ENCODE measurements at places on chromosomes 1 and 21.
A peak's percentile ranks its signal among the peaks of the same experiment; 100 is the strongest.

GRCh38 chr1:13492711-13493110 is 21.1 kb downstream of the LRRC38 start:
- peaks cover 49% of the 10 kb centered on the region for H3K27me3 ChIP-seq
- DNase-seq = peak; percentile 25
- H3K27ac ChIP-seq = no peak overlapping the region

DNA sequence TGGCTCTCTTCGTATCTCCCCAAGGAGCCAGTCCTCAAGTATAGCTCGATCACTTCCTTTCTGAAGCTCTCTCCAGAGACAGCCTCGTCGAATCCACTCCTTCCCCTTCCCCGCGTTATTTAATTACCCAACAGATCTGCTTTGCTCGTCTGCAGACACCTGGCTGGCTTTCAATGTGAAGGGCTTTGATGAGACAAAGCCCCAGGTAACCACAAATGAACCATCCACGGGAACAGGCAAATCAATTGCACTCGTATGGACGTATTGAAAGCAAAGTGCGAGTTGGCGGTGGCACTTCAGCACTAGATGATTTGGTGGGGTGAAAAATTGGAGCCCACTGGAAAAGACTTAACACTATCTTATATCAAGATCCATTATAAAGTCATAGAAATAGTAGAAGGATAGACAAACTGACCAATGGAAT is 364 bp upstream of the BCAR3 start:
- H3K4me3 ChIP-seq = peak overlapping the region; percentile 95
- no peak for DNase-seq

GRCh38 chr1:245448531-245448930 is 293.7 kb downstream of the KIF26B start:
- H3K36me3 ChIP-seq = no peaks in the 10 kb centered on the region
- peaks cover 84% of the 10 kb centered on the region for H3K27me3 ChIP-seq
- H3K27ac ChIP-seq = no peak overlapping the region
- DNase-seq = no peak

- H3K4me1 ChIP-seq = 0 out of 2 replicates have a peak, but pooled peaks cover 7% of the 10 kb centered on the region
- no peak for DNase-seq
- H3K4me3 ChIP-seq = no peak overlapping the region
- no peak overlapping the region for H3K27ac ChIP-seq
- peaks cover 7% of the 10 kb centered on the region for H3K27me3 ChIP-seq
Observed at GRCh38 chr1:211036381-211037060, 97.4 kb downstream of the KCNH1 start.

DNA sequence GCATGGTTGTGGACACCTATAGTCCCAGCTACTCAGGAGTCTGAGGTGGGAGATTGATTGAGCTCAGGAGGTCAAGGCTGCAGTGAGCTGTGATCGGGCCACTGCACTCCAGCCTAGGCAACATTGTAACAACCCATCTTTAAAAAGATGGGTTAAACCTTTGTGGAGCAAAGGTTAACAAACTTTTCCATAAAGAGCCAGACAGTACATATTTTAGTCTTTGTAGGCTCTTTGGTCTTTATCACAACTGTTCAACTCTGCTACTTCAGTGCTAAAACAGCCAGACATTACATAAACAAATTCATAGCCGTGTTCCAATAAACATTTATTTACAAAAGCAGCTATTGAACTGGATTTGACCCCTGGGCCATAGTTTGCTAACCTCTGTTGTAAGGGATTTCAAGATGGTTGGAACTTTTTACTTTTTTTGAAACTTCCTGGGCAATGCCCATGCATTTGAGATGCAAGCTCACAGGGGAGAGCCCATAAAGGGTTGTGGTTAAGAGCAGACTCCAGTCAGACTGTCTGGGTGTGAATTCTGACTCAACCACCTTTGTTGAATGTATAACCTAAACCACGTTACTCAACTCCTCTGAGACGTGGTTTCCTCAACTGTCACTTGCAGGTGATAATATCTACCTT is 10.8 kb downstream of the INAVA start:
- H3K27me3 ChIP-seq = no peaks in the 10 kb centered on the region
- no peak overlapping the region for H3K4me3 ChIP-seq
- peaks cover 80% of the 10 kb centered on the region for H3K36me3 ChIP-seq
- DNase-seq = peak; percentile 68

DNA sequence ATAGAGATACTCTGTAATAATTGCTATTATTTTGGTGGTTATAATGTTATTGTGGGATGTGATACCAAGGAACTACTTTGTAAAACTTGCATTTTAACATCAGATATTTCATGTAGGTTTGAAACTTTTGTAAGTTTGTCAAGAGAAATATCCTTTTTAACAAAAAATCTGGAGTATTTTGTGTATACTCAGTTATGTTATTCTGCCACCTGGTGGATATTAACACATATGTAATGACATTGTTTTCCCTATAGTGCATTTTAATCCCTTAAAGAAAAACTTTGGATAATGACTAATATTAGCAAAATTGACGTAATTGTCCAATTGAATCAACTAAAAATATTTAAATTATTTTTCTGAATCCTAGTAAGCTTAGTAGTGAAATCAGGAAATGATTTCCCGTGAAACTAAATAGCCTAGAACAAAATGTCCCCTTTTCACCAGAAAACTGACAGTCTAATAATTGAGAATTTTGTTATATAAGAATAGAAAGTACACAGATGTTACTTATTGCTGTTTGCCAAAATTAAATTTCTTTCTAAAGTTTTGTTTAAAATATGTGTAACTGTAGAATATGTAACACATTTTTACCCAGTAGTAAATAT is 39.6 kb downstream of the KCTD3 start:
- peak; percentile 75 for DNase-seq
- H3K36me3 ChIP-seq = peaks cover 56% of the 10 kb centered on the region
- H3K27me3 ChIP-seq = no peaks in the 10 kb centered on the region
- H3K4me1 ChIP-seq = no peaks in the 10 kb centered on the region
- H3K27ac ChIP-seq = no peak overlapping the region

GRCh38 chr21:45123440-45123839 is 49.1 kb downstream of the ADARB1 start:
- no peak overlapping the region for H3K4me3 ChIP-seq
- peaks cover 20% of the 10 kb centered on the region for H3K4me1 ChIP-seq
- H3K36me3 ChIP-seq = no peaks in the 10 kb centered on the region
- no peaks in the 10 kb centered on the region for H3K27me3 ChIP-seq

- H3K36me3 ChIP-seq = no peaks in the 10 kb centered on the region
- peaks cover 5% of the 10 kb centered on the region for H3K4me1 ChIP-seq
- H3K27me3 ChIP-seq = no peaks in the 10 kb centered on the region
- H3K4me3 ChIP-seq = no peak overlapping the region
Observed at GRCh38 chr1:183173828-183174227, 12.2 kb upstream of the LAMC2 start.

- no peak overlapping the region for H3K27ac ChIP-seq
- H3K4me1 ChIP-seq = no peaks in the 10 kb centered on the region
- no peak overlapping the region for H3K4me3 ChIP-seq
- H3K36me3 ChIP-seq = no peaks in the 10 kb centered on the region
- H3K27me3 ChIP-seq = peaks cover 52% of the 10 kb centered on the region
- DNase-seq = no peak
Observed at GRCh38 chr1:33711511-33711910, 152.4 kb upstream of the HMGB4 start.

DNA sequence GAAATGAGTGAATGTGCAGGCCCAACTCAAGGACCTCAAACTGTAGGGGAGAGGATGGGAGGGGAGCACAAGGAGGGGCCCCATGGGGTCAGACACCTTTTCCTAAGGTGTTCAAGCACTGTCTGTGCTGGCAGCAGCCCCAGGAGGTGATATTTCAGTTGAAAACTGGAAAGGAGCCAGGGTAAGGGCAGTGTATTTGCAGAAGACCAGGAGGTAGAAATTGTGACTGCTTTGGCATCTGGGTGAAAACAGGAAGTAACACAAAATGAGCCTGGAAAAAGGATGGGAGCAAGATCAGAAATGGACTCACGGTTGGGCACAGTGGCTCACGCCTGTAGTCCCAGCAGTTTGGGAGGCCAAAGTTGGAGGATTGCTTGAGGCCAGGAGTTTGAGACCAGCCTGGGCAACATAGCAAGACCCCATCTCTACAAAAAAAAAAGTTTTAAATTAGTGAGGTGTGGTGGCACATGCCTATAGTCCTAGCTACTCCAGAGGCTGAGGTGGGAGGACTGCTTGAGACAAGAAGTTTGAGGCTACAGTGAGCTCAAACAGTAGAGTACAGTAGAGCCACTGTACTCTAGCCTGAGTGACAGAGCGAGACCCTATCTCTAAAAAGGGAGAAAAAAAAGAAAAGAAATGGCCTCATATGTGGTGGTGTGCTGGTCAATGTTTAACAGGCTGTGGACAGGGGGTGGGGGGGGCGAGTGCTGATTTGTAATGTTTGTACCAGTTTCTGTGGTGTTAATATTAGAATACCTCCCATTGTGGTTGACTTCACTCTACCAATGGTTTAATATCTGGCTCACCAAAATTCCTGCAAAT is 76.2 kb upstream of the ANGPTL1 start:
- H3K27me3 ChIP-seq = no peaks in the 10 kb centered on the region
- no peaks in the 10 kb centered on the region for H3K4me1 ChIP-seq
- H3K4me3 ChIP-seq = no peak overlapping the region
- no peak for DNase-seq
- no peaks in the 10 kb centered on the region for H3K36me3 ChIP-seq

DNA sequence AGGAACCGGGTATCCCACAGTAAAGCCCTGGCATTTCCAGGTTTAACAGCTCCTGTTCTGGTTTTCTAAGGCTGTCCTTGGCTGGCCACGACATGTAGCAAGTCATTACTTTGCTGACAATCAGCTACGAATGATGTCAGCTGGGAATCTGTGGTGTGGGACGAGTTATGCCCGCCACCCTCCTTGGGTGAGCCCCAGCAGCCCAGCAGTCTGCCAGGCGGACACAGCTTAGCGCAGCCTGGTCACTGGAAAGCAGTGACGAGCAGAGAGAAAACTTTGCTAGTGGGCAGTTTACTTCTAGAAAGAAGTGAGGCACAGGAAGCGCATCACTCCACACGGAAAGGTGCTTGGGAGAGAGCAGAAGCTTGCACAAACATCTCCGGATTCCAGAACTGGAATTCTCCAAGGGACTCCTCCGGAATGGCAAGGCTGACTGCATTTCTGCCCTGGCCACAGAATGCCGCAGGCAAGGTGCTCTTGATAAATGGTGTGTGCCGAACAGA is 15.5 kb upstream of the ZNF436 start:
- H3K27me3 ChIP-seq = no peaks in the 10 kb centered on the region
- 0 out of 2 replicates have a peak overlapping the region, but pooled peaks have one; percentile 6 for H3K27ac ChIP-seq
- DNase-seq = no peak
- peaks cover 20% of the 10 kb centered on the region for H3K4me1 ChIP-seq
- H3K4me3 ChIP-seq = no peak overlapping the region

- no peak overlapping the region for H3K27ac ChIP-seq
- no peaks in the 10 kb centered on the region for H3K36me3 ChIP-seq
- no peaks in the 10 kb centered on the region for H3K27me3 ChIP-seq
- peaks cover 8% of the 10 kb centered on the region for H3K4me1 ChIP-seq
- no peak overlapping the region for H3K4me3 ChIP-seq
Observed at GRCh38 chr1:85230305-85230977, 29.0 kb downstream of the C1orf52 start.

DNA sequence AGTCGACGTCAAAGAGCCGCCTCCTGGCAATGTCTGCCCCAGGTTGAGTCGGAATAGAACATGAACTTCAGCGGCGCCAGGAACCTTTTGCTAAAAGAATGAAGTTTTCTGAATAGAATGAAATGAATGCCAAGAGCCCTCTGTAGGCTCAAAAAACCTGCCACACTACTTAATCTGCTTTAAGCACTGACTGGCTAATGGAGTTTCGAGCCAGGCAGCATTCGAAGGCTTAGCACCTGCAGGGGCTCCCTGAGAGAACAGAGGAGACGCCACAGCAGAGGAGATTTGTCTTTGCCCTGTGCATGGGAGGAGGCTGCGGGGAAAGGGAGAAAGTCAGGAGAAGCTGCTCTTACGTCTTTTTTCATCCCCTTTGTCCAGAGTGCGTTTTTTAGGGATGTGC is 641.7 kb downstream of the AJAP1 start:
- DNase-seq = no peak
- H3K27me3 ChIP-seq = peaks cover 23% of the 10 kb centered on the region
- no peak overlapping the region for H3K27ac ChIP-seq
- no peaks in the 10 kb centered on the region for H3K36me3 ChIP-seq
- no peak overlapping the region for H3K4me3 ChIP-seq

- no peaks in the 10 kb centered on the region for H3K4me1 ChIP-seq
- no peaks in the 10 kb centered on the region for H3K27me3 ChIP-seq
- no peak for DNase-seq
- no peak overlapping the region for H3K27ac ChIP-seq
- H3K4me3 ChIP-seq = no peak overlapping the region
Observed at GRCh38 chr1:58721247-58721820, 21.5 kb upstream of the MYSM1 start.

GRCh38 chr1:11838349-11839272 is 9.0 kb downstream of the NPPA start:
- H3K36me3 ChIP-seq = peaks cover 10% of the 10 kb centered on the region
- no peak overlapping the region for H3K4me3 ChIP-seq
- DNase-seq = peak; percentile 64
- no peaks in the 10 kb centered on the region for H3K27me3 ChIP-seq

DNA sequence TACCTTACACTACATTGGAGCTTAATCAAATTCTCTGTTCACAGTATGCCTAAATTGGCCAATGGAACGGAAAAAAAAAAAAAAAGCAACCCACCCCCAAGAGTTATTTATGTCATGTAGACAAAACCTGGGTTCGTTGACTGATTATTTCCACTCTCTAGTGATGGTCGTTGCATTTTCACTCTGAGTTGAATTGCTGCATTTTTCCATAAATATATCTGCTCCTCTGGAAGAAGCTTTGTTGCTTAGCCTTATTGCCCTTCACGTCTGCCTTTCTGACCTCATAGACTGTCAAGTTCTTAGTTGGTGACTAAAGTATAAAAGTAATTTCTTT is 90.2 kb upstream of the RUNX1 start:
- no peak for DNase-seq
- H3K27me3 ChIP-seq = no peaks in the 10 kb centered on the region
- peaks cover 42% of the 10 kb centered on the region for H3K4me1 ChIP-seq
- peak overlapping the region; percentile 87 for H3K27ac ChIP-seq
- H3K36me3 ChIP-seq = no peaks in the 10 kb centered on the region
- no peak overlapping the region for H3K4me3 ChIP-seq

DNA sequence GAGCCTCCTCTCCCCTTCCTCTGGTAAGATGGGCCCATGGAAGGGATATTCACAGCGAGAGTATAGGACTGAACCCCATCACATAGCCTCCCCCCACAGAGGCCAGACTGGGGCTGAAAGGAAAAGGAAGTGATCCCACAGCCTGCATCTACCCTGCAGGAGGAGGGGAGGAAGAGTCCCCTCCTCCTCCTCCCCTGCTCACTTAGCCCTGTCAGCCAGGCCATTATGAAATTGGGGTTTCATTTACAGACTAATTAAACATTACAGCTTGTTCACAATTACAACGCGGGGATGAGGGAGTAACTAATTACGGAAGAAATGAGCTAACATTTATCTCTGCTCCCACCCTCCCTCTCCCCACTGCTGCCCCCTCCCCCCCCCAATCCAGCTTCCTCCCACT is 25.4 kb downstream of the DMAP1 start:
- no peaks in the 10 kb centered on the region for H3K4me1 ChIP-seq
- no peaks in the 10 kb centered on the region for H3K36me3 ChIP-seq
- H3K4me3 ChIP-seq = no peak overlapping the region
- no peaks in the 10 kb centered on the region for H3K27me3 ChIP-seq
- H3K27ac ChIP-seq = no peak overlapping the region

- H3K4me3 ChIP-seq = peak within 1 kb of the TSS; percentile 74
- no peak within 1 kb of the TSS for H3K27ac ChIP-seq
- H3K36me3 ChIP-seq = no peaks in the 10 kb centered on the region
- H3K4me1 ChIP-seq = peaks cover 44% of the 10 kb centered on the region
- peak; percentile 97 for DNase-seq
Observed at GRCh38 chr1:157045250-157046218, at the start of gene ARHGEF11. Gene ARHGEF11, minus strand, starts transcription at chr1:157045742. Its CDS starts 1,412 bp downstream, at chr1:157044330.

- peaks cover 27% of the 10 kb centered on the region for H3K4me1 ChIP-seq
- no peaks in the 10 kb centered on the region for H3K27me3 ChIP-seq
- peaks cover 4% of the 10 kb centered on the region for H3K36me3 ChIP-seq
- H3K27ac ChIP-seq = no peak overlapping the region
- H3K4me3 ChIP-seq = no peak overlapping the region
Observed at GRCh38 chr1:61089741-61090140, 7.4 kb downstream of the NFIA start.

Data from PC-3 (cell line).